Spleen (tissue), 13 donors: ENCODE measurements at places on chromosomes 12 and 14. TPM values are rescaled to one million over a fixed set of nuclear protein-coding genes. Genes with fewer than 3 reads are reported as not detected.

Gene OR10A7
- total RNA-seq: not detected

Gene AICDA
- total RNA-seq: 0.79 TPM

DNA sequence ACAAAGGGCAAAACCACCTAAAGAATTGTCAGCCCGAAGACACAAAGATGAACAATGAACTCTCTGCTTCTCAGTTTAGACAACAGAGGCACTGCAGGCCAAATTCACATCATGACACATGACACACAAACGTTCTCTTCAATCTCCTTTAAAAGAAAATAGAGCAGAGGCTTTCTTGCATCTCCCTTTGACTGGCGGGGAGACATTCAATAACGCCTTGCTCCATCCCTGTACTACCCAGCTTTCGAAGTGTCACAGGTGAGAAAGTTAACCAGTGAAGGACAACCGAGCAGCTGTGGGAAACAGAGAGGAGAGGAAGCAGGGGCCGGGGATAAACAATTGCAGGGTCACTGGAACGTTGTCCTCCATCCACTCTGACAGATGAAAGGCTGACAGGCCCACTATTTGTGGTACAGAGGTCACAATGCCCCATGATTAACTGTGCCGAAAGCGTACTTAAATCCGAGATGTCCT, 130.8 kb downstream of the PHLDA1 start:
- no peak for DNase-seq

Gene STAC3
- 9.7 TPM for total RNA-seq

Gene PTHLH
- total RNA-seq: 1.0 TPM

Gene CCDC38
- 0.34 TPM for total RNA-seq
